Anterior cingulate cortex (tissue), 58 donors: ENCODE measurements at places on chromosomes 6 and 20.

DNA sequence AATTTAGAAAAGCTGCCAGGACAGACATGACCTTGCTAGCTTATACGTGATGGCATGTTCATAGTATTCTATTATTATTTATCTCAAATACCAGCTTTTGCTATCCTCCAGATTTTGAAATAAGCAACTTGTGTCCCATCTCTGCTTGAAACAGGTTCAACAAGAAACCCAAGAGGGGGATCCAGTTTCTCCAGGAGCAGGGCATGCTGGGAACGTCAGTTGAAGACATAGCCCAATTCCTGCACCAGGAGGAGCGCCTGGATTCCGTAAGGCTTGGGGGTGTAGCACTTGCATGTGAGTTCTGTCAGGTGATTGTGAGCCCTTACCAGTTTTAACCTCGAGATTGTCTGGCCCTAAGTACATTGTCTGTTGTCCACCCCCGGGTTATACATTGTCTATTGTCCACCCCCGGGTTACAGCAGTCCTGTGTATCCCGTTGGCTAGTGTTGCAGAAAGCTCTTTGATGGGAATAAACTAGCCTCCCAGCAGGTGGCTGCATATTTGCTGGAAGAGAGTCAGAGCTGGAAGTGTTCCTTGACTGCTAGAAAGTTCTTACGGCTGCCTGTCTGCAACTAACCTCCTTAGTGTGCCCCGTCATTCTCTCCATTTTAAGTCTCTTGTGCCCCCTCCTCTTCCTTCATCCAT lies 61.4 kb upstream of the CSE1L start:
- DNase-seq: no peak

DNA sequence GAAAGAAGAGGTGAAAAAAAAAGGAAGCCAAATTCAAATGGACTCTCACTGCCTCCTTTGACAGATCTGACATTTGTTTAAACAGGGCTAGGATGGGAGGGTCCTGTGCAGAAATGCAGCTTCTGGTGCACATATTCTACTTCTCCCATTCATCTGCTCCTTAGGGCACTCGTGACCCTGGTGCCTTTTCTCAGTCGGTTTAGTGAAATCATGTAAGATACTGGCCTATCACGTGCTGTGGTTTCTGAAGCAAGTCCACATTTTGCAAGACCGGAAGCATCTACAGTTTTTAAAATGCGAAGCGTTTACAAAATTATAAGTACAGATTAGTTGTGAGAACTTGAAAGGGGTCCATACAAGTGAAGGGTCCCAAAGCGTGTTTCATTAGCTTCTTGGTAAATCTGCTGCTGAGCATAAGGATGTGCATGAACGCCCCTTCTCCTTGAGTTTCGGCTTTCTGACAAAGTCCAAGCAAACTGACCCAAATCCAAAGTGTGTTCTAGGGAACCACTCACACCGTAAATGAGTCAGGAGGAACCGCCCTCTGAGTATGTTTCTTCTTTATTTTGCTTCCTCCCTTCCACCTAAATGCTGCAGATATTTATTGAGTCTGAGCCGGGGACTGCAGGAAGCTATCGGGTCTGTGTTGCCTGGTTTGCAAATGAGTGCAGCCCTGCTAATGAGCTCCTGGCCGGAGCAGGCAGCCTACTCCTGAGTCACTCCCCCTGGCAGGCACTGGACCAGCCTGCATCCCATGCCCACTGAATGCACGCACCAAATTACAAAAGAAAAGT lies 323.8 kb upstream of the JARID2 start:
- DNase-seq: peak; percentile 23

GRCh38 chr6:150152891-150153876 lies 10.3 kb downstream of the PPP1R14C start:
- DNase-seq: no peak

DNA sequence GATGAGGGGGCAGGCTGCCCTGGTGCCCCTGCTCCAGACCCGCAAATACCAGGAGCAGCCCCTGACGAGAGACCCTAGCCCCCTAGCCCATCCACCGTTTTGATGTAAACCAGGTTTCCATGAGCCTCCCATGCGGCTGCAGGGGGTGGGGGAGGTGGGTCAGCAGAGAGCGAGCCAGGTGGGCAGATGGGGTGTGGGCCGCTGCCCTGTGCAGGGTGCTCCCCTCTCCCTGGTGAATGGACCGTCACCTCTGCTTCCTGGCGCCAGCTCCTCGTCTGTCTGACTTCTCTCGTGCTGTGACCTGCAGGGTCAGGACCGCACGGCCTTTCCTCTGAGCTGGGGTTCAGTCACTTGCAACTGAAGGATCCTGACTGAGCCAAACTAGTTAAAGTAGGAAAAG lies 15.7 kb upstream of the BHLHE23 start:
- DNase-seq: no peak

GRCh38 chr6:131356161-131356560 lies 216.9 kb upstream of the ARG1 start:
- DNase-seq: no peak

GRCh38 chr6:44333273-44333919 lies 9.1 kb upstream of the SPATS1 start:
- no peak for DNase-seq

- DNase-seq: no peak
These were observed 55.6 kb downstream of the TULP4 start for GRCh38 chr6:158367816-158368215.

GRCh38 chr6:84220809-84221409 lies 6.5 kb downstream of the CEP162 start:
- DNase-seq: no peak

DNA sequence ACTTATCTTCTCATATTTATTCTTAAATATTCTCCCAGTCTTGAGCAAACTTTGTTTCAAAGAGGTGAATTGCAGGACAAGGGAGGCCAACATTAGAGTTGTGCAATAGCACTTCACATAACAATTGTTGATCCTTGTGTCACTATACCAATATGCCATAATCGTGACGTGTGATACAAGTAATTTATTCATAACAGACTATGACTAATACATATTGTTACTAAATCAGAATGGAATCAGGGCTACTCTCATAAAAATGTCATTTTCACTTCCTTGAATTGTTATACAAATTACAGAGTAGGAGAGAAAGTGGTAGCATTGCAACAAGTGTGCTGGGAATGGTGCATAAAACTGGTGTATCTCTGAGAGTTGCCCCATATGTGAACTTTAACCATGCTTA lies 37.2 kb upstream of the PLCB1 start:
- DNase-seq: no peak

GRCh38 chr20:38559764-38560163 lies 21.2 kb upstream of the ADIG start:
- DNase-seq: no peak

- no peak for DNase-seq
These were observed 19.4 kb upstream of the CST3 start for GRCh38 chr20:23657202-23657601.

- DNase-seq: no peak
These were observed 38.0 kb downstream of the VGLL2 start for GRCh38 chr6:117303323-117303722.

DNA sequence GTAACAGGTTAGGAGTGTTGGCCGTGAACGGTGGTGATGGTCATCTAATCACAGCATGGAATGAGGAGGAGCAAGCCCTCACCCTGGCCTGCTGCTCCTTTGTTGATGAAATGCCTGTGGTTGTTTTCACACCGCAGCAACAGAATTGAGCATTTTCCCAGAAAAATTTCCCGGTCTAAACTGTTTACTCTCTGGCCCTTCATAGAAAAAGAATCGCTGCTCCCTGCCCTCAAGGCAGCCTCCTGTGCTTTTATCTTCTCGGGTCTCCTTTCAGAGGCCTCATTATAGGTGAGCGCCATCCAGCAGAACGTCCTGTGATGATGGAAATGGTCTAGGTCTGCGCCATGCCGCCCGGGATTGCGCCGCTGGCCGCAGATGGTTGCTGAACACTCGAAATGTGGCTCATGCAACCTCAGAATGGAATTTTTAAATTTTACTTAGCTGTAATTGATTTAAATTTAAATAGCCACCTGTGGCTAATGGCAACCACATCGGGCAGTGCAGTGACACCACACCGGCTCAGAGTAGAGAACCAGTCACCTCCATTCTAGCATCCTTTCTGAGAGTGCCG lies 30.2 kb downstream of the PHACTR3 start:
- no peak for DNase-seq

- no peak for DNase-seq
These were observed 310.6 kb upstream of the MANEA start for GRCh38 chr6:95266537-95267258.

- DNase-seq: no peak
These were observed 77.9 kb upstream of the NFATC2 start for GRCh38 chr20:51620432-51620831.

DNA sequence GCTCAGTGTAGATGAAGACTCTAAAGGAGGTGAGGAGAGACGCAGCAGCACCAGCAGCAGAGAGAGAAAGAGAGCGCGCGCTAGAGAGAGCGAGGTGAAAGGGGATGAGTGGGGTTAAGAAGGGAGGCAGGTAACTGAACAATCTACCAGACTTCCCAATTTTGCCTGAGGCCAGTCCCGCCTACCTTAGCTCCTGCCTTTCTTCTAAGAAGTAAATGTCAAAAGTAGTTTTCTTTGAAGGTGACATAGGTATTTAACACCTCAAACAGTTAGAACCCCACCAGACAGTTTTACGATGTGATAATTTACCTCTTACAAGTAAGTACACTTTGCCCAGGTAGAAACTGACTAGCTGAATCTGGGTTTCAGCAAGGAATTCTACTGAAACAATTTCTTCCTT lies 132.0 kb upstream of the EEF1E1 start:
- DNase-seq: no peak

GRCh38 chr6:88013015-88013414 lies 34.6 kb upstream of the SPACA1 start:
- no peak for DNase-seq

DNA sequence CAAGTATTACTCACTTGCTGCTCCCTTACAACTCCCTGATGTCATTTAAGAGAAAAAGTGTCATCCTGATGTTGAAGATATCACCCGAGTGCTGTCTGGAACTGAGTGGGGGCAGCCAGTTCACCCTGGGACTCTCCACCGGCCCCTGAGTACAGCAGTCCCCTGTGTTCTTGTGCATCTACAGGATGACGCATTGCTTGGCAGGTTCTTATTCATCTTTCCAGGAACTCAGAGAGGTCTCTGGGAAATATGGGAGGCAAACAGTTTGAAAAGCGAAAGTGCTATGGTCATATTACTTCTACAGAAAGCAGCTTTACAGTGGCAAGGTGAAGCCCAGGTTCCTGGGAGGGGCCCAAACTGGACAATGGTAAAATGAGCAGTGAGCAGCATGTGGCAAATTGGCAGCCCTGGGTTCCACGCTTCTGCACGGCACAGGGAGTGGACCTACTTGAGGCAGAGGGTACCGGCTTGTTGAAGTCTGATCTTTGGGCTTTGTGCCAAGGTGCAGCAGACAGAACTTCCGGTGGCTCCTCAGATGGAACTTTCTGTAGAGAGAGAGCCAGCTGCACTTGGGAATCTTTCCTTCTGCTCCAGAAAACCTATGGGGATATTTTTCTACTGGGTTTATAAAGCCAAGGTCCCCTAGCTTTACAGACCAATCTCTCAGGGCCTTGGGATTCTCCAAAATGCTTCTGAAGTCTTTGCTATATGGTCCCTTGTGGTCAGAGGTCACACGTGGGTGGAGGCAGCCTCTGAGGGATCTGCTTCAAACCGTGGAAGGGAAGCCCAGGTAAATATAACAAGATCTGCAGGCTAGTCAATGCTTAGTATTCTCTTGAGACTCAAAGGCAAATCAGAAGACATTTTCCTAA lies 128.3 kb downstream of the MAP3K7 start:
- DNase-seq: no peak

GRCh38 chr6:24994812-24995211 lies 59.1 kb upstream of the RIPOR2 start:
- DNase-seq: no peak

DNA sequence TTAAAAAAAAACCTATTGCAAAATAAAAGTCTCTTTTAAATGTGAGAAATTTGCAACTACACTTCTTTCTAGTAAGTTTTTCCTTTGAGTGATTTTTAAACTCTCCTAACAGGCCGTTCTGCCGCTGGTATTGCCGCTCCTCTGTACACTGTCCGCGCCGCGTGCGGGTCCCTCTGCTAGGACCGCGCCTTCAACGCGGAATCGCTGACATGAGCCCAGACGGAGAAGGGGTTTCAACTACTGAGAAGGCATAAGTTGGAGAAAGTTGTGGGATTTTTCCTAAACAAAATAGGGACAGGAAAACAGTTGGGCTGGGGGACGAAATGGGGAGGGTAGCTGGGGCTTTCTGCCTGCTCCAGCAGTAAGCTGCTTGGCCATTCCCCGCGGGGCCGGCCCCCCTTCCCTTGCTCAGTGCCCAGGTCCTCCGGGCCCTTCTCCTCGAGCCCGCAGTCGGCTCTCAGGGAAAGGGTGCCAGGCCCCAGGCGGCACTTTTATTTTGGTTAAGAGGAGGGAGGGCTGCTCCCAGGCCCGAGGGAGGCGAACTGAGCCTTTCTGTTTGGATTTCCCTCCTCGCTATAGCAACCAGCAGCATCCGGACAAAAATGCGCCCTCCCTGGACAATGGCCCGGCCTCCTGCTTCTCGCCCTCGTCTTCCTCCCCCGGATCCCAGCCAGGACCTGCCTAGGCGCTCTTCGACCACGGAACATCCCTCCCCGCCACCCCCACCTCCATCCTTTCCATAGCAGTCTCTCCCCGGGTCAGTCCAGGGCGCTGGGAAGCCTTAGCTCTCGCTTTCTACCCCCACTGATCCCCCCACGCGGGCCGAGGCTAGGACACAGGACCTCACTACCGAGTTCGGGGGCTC lies 6.8 kb upstream of the POU3F2 start:
- DNase-seq: peak; percentile 31

GRCh38 chr6:153043719-153044118 lies 41.2 kb upstream of the MTRF1L start:
- no peak for DNase-seq

DNA sequence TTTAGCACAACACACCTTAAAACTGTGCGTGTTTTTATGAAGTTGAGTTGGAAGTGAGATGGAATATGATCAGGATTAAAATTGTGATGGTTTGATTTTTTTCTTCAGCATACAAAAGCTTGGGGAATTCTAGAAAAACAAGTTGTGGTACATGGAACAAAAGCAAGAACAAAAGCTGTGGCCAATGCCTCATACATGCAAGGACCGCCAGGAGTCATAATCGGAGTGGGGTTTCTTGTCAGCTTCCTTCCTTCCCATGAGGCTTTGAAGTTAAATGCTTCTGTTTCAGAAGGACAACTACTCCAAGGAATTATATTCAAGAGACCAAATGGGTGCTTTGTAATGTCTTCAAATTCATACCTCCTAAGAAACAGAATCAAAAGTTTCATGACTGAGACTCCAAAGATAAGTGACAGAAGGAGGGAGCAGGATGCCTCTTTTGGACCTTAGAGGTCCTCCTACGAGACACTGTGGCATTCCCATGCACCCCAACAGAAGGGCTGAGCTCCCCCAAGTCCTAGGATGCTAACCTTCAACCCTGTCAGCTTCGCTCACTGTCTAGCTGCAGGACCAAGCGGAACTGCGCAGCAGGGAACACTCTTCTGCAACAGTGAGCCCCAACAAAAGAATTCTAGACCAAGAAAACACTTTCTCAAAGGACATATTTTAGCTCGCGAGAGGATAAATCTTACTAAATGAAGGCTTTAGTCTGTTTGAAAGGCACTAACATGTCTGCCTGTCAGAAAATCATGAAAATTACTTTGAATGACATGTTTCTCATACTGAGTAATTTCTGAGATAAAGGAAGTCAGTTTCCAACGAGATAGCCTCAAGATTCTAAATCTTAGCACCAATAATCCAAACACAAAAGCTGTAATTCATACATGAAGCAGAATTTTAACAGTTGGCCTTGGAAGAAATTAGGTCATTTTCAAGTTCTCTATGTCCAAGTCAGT lies 108.5 kb upstream of the NHSL1 start:
- no peak for DNase-seq
